ENCODE measurements at places on chromosomes 11 and 22.
A peak's percentile ranks its signal among the peaks of the same experiment; 100 is the strongest.

- no peak for DNase-seq
Measured at GRCh38 chr22:22201930-22202343, 42.6 kb upstream of the VPREB1 start.

- DNase-seq, result no peak
Measured at GRCh38 chr11:95803973-95804372, 13.7 kb downstream of the CEP57 start.

- no peak for DNase-seq
Measured at GRCh38 chr22:31235081-31235480, 23.0 kb downstream of the LIMK2 start.

DNA sequence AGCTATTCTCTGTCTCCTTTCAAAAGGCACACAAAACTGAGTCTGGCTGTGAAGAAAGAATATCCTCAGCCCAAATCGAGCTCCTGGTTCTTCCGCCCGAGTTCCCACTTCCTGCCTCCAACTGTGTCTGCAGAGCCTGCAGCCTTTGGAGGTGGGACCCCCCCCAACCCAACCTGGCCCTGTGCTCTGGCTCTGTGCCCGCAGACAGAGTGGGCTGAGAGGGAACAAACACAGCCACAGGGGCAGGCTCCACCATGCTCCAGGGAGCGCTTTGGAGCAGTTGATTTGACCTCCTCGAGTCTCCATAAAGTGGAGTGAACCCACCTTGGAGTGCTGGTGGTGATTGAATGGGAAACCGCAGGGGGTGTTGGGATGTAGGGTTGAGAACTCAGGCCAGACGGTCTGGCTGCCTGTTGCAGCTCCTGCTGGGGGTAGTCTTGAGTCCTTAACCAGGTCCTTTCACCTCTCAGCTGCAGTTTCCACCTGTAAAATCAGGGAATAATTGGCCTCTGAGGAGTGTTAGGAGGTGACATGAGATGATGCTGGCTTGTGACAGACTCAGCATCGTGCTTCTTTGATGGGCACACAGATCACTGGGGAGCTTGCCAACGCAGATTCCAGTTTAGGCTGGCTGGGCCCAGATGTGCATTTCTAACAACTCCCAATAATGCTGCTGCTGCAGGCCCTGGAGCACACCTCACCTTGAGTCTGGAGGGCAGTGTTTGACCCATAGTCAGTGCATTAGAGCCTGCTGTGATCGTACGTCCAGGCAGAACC lies 11.4 kb downstream of the DAGLA start:
- DNase-seq, result no peak

- no peak for DNase-seq
Measured at GRCh38 chr22:28900379-28900925, 17.1 kb downstream of the ZNRF3 start.

DNA sequence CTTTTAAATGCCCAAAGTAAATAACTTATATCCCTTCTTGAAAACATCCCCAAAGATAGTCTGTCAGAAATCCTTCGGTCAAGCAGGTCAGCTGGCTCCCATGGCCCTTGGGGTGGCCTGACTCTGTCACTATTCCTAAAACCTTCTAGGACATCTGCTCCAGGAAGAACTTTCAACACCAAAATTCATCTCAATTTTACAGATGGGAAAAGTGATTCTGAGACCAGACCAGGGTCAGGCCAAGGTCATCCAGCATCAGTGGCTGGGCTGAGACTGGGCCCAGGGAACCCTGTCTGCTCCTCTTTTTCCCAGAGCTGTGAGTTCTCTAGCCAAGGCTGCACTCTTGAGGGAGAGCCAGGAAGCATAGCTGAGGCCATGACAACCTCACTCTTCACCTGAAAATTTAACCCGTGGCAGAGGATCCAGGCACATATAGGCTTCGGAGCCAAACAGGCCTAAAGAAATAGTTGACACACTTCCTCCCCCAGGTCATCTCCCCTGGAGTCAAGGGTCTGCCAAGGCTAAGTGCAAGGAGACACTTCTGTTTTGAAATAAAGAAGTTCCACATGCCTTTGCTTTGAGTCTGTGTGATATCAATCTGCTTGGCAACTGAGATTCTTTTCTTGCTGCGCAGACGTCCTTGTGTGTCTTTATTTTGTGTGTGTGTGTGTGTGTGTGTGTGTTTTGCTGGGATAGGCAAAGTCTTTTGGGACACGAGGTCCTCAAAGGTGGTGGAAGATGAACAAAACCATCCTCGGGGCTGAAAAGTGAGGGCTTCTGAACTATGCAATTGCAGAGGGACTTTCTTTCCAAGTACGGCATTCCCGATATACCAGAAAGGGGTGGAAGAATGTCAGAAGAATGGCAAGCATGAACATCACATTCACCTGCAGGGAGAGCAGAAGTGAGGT lies 16.8 kb upstream of the PRG2 start:
- no peak for DNase-seq

DNA sequence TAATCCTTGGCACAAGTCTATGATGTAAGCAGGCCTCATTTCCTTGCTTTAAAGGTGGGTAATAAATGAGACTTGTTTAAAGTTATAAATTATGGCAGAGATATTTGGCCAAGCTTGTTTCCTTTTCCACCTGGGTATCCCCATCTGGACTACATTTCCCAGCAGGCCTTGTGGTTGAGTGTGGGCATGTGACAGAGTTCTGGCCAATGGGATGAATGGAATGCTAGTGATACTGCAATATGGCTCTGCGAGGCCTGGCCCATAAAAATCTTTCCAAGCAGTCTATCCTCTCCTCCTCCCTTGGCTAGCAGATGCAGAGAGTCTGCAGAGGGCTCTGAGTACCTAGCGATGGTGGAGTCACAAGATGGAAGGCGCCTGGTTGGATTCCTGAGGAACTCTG lies 102.5 kb downstream of the TIMP3 start:
- no peak for DNase-seq

- DNase-seq, result no peak
Measured at GRCh38 chr11:107564877-107565218, 687 bp downstream of the ALKBH8 start.

DNA sequence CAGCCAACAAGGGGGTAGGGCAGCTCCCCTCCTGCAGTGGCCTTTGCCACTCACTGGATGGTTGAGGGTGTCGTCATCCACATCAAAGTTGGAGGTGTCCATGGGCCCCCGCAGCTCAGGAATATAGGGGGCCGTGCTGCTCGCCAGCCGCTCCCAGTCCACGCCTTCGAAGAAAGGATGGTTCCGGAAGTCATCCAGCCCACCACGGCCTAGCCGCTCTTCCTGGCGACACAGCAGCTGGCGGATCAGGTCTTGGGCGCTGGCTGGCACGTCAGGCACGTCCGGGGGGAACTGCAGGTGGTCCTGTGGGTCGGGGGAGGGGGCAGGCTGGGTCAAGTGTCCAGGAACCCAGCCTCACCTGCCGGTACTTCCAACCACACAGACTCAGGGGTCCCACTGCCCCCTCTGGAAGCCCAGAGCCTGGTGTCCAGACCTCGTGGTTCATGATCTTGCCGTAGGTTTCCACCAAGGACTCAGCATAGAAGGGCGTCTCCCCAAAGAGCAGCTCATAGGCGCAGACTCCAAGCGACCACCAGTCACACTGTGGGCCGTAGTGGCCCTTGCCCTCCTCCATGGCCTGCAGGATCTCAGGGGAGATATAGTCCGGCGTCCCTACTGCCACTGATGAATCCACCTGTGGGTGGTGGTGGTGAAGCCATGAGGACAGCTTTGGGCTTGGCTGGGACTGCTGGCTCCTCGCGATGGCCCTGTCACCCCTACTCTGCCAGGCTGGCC lies 5.7 kb downstream of the CDC42BPG start:
- no peak for DNase-seq

DNA sequence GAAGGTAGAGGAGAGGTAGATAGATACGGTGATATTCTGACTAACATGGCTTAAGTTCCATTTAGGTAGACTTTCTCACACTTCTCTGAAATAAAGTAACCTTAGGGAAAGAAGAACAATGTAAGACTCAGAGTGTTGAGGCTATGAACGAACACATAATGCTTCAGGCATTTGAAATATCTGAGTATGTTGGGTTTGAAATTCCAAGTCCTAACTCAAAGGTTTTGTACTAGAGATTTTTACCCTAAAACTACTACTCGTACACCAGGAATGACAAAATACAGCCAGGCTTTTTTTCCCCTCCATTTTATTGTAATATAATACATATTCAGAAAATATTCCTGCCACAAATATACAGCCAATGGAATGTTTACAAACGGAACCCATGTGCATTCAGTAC lies 592.6 kb downstream of the ETS1 start:
- no peak for DNase-seq

DNA sequence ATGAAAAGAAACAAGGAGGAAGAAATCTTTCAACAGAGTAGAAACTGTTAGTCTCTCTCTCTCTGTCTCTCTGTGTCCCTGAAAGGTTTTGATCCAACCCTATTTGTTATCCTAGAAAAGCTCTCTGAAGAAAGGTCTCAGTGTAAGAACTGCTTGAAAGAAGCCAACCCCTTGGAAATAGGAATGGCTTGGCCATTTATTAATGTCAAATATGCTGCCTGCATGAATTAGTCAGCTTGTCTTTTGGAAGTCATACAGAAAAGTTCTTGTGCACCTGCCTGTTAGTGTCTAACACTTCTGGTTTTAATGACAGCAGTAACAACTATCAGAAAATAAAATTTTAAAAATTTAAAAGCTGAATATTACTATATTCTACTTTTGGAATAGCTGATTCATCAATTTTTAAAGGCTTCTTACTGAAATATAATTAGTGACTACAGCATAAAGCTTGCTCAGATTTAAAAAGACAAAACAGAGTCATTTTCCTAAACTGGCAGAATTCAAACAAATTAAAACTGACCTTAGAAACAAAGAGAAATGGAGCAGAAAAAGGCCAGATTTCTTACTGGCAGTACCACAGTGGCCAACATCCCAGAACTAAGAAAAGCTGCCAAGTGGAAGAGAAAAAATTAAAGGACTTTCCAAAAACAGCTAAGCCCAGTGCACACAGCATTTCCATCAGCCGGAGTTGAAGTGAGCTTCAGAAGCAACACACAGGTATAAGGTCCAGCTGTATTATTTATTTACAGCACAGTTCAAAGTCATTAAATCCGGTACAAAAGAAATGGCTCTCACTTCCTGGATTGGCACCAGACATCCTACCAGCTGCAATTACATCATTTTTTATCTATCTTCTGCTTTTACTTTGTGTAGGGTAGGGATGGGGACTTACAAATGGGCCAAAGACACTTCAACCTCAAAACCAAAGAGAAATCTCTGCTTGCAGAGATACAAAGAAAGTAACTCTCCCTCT lies 76.3 kb downstream of the PRCP start:
- no peak for DNase-seq

- DNase-seq, result no peak
Measured at GRCh38 chr11:116601814-116602636, 170.8 kb downstream of the BUD13 start.

- DNase-seq, result peak; percentile 55
Measured at GRCh38 chr22:45235101-45235777, 5.5 kb downstream of the KIAA0930 start.

DNA sequence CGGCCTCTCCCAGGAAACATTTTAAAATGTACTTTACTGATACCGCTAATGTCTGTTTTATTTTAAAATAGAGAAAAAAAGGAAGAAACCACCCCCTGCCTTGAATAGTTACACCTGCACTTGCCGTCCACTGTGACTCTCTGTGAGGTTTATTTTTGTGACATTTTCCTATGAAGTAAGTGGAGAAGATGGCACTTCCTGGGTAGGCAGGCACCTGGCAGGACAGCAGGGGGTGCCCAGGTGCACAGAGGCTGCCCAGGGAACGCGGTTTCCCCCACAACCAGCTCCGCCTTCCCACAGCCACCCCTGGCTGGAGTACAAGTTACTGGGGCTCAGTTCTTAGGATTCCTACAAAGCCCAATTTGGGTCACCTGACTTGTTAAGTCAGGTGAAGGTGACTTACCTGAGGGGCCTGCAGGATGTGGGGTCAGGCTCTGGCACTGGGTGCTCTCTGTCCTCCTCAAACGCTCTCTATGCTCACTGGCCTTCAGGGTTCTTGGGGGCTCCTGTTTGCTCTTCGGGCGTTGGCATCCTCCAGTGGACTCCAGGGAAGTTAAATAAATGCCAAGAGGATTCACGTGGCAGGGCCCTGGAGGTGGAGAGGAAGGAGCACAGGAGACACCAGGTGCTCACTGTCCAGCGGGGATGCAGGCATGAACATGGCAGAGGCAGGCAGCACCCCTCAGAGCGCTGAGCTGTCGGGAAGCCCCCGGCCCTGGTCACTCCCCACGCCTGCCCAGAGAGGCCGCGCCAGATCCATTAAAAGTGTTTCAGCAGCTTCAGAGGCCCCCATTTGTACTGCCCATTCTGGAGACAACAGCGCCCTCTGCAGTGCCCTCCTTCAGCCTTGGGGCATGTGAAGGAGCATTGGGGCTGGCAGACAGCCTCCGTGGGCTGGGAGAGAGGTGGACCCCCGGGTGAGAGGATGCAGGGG lies 1021.2 kb downstream of the TBC1D22A start:
- DNase-seq, result no peak

- no peak for DNase-seq
Measured at GRCh38 chr11:70112017-70112434, 33.9 kb downstream of the ANO1 start.

GRCh38 chr22:33220476-33221080 lies 162.4 kb upstream of the SYN3 start:
- no peak for DNase-seq

- DNase-seq, result no peak
Measured at GRCh38 chr11:85699957-85700741, 14.2 kb upstream of the CCDC89 start.

GRCh38 chr11:21426931-21427330 lies 757.5 kb downstream of the NELL1 start:
- DNase-seq, result no peak

DNA sequence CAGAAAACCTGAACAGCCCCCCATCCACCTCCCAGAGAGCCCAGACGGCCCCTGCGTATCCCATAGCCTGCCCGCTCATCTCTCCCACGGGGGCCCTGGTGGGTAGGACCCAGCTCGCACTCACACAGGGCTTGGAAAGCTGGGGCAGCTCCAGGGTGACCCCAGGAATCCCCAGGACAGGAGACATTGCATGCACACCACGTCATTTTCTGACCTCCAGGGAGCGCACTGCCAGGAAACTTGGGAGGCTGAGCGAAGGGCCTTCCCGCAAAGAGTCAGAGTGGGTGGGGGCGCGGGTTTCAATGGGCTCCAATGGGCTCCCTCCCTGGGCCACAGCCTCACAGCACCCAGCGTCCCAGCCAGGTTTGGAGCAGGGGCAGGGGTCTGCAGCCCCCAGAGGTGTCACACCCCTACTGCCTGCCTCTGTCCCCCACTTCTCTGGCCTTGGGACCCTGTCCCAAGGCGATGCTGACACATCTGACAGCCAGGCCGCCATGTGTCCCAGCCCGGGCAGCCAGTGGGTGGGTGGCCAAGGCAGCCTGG lies 8.2 kb upstream of the SYT8 start:
- DNase-seq, result no peak

DNA sequence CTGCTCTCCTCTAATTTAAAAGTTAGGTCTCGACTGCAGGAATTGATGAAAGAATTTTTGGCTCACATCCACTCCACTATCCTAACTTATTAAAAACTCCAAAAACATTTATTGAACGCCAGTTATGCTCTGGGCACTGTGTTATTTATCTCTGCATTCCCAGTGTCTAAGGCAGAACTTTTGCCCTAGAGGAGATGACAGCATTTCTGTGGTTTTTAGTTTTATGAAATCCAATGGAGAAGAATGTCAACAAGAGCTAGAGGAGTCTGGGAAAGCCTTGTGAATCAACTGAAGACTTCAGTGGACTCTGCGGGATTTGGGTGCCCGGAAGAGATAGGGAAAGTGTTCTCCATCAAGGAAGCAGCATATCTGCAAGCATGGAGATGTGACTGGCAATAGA lies 217.0 kb upstream of the PGR start:
- no peak for DNase-seq

Measured in activated CD8-positive, alpha-beta T cell treated with anti-CD3 and anti-CD28 coated beads, Interleukin-2, amount 10 ng/mL, durations not matched to agents 7 days and 5 days (primary cell).